ENCODE measurements at places on chromosomes 4 and X.

GRCh38 chr4:130985371-130985770 lies 1889.4 kb downstream of the C4orf33 start:
- no peak for DNase-seq

DNA sequence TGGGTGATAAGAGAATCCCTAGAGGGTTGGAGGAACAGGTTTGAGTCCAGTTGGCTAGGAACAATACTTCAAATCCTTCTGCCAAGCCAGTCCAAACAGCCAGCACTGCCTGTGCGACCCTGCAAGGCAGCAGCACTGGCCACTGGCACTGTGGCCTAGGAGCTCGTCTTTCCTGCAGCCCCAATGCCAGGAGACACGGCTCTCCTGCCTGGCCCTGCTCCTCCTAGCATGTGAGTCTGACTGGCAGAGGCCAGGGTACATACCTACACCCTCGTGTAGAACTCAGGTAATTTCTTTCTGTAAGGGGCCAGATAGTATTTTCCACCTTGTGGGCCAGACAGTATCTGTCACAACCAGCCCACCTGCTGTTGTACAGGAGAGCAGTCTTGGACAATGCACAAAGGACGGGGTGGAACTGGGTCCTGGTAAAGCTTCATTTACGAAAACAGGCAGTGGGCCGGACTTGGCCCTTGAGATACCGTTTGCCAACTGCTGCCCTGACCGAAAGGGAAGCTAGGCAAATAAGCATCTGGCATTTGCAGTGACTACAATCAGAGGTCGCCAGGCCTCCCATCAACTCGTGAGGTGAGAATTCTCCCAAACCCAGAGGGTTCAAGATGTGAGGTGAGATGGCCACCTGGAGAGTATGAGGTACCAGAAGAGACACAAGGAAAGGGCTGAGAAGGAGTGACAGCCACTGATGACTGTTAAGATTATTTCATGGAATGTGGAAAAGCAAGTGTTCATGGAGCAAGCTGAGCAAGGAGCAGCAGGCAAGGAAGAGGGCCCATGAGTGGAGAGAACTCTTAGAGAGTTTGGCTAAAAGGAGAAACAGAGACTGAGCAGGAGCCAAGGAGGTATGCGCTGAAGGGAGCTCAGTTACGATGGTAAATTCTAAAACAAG lies 29.8 kb upstream of the IRAK1 start:
- no peak for DNase-seq

DNA sequence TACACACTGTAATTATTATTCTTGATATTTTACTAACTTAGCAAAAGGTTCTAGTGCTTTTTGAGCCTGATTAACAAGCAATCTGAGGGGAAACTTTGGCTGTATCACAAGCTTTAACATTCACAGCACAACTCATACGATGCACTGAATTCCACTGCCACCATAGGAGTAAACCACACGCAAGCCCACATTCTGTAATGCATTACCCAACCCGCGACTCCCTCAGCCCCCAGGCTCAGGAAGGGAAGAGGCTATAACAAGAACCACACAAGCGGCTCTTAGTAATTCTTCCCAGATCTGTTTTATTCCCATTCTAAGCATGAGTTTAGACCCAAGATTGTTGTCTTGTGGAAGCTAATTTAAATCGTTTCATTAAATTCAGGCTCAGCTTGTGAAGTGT lies 138.5 kb upstream of the TBL1X start:
- no peak for DNase-seq

GRCh38 chr4:183657564-183657963 lies 1.4 kb downstream of the RWDD4 start:
- no peak for DNase-seq

- no peak for DNase-seq
Observed at GRCh38 chr4:147994491-147995385, 262.9 kb downstream of the ARHGAP10 start.

- DNase-seq = no peak
Observed at GRCh38 chr4:105137121-105137875, 9.4 kb upstream of the TET2 start.

DNA sequence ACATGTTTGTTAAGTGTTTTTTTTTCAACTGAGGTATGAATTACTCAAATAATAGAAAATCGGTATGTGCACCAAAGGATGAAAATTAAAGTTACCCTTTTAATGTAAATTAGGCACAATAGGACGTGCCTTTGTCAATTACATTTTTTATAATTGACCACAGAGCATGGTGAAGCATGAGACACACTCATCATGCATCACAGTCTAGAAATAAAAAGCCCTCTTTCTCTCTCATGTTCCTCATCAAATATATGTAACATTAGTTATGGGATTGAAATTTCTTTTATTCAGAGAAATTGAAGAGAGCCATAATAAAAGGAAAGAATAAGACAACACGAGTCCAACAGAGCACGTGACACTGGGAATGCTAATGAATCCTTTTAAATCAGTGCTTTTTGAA lies 3.5 kb downstream of the GNRHR start:
- no peak for DNase-seq

DNA sequence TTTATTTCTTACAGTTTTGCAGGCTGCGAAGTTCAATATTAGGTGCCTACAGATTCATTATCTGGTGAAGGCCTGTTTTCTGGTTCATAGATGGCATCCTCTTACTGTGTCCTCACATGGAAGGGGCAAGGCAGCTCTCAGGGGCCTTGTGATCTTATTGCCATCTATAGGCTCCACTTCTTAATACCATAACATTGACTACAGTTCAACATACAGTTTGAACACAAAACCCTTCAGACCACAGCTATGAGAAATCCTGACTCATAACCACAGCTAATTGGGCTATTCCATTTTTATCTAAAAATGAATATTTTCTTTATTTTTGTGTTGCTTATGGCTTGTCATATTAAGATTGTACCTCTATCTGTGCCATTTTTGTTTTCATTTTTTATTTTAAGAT lies 72.3 kb downstream of the STAG2 start:
- DNase-seq = no peak

DNA sequence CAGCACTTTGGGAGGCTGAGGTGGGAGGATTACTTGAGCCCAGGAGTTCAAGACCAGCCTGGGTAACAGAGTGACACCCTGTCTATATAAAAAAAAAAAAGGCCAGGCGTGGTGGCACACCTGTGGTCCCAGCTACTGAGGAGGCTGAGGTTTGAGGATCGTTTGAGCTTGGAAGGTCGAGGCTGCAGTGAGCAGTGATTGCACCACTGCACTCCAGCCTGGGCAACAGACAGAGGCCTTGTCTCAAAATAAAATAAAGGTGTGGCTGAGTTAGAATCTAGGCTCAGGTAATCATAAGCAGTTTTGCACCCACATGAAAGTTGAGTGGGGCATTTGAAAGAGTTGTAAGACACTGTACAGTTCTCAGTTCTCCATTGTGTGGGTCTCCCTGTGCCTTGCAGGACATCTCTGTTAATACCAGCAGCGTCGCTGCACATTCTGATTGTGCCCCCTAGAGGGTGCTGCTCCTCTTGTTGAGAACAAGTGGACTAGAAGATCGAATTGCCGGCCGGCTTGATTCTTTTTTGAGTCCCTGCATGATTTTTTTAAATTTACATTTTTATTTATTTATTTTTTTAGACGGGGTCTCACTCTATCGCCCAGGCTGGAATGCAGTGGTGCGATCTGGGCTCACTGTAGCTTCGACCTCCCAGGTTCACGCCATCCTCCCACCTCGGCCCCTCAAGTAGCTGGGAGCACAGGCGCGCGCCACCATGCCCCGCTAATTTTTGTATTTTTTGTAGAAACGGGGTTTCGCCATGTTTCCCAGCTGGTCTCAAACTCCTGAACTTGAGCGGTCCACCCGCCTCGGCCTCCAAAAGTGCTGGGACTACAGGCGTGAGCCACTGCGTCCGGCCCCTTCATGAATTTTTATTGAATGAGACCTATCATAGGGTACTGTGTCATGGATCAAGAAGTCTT lies 73.6 kb upstream of the RBMX start:
- DNase-seq = peak; percentile 38

DNA sequence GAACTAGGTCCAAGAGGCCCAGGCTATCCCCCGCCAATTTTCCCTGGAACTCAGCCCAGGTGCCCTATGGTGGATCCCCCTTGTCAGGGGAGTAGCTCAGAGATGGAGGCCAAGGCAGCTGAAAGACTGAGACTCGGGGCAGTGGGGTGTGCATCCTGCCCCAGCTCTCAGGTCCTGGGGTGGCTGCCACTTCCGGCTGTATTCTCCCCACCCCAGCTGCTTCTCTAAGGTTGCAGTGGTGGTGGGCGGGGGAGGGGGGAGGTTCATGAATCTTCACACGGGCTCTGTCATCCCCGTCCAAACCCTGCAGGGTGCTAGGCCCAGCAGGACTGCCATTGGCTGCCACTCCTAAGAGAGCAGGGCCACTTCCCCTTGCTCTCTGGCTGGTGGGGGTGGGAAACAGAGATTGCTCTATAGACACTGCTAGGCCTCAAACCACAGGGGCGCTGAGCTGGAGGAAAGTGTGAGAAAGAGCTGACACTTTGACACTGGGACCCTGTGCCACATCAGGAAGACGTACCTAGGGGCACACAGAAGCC lies 1.5 kb downstream of the SASH3 start:
- peak; percentile 62 for DNase-seq

GRCh38 chrX:129553619-129554288 lies 13.7 kb downstream of the OCRL start:
- no peak for DNase-seq

GRCh38 chrX:23373129-23373804 lies 38.6 kb downstream of the PTCHD1 start:
- DNase-seq = no peak

- no peak for DNase-seq
Observed at GRCh38 chr4:26719954-26720552, 136.2 kb downstream of the TBC1D19 start.

- DNase-seq = no peak
Observed at GRCh38 chr4:156442912-156443311, 489.2 kb upstream of the CTSO start.

- DNase-seq = no peak
Observed at GRCh38 chrX:79330022-79330421, 37.1 kb downstream of the ITM2A start.

GRCh38 chr4:36041340-36041739 lies 203.0 kb downstream of the ARAP2 start:
- no peak for DNase-seq

DNA sequence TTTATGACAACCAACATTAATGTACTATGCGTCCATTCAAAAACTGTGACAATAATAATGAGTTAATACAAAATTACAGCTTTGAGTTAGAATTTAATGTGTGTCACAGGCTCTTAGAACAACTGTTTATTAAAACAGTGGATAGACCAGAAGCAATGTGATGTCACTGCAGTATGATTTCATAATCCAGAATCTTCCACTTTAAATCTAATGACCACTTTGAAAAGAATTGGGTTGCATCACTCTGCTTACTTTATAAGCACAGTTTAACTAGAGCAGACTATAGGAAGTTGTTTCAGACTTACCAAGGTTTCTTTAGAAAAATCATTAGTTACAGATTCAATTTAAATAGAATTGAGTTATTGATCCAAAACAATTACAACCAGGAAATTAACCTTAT lies 758.5 kb downstream of the KCTD8 start:
- no peak for DNase-seq

DNA sequence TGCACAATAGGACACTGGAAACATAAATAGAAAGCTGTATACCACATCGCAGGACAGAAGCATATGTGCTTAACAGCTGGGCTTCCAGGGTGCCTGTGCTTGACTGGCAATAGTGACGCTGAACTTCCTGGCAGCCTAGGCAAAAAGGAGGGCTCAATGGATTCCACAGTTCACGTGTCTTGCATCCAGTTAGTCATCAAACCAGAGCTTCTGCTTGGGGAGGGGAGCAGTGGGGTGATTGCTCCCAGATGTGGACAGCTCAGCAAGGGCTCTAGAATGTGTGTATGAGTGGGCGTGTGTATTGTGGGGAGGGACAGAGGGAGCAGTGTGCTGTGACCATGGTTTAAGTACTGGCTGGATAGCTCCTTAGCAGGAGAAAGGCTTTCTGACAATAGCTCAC lies 2.3 kb downstream of the PRRG3 start:
- no peak for DNase-seq

GRCh38 chr4:111066887-111067286 lies 444.0 kb upstream of the PITX2 start:
- no peak for DNase-seq

GRCh38 chrX:135463937-135464336 lies 42.2 kb downstream of the SMIM10L2A start:
- DNase-seq = no peak

- DNase-seq = no peak
Observed at GRCh38 chrX:65528293-65528692, 6.3 kb downstream of the LAS1L start.

DNA sequence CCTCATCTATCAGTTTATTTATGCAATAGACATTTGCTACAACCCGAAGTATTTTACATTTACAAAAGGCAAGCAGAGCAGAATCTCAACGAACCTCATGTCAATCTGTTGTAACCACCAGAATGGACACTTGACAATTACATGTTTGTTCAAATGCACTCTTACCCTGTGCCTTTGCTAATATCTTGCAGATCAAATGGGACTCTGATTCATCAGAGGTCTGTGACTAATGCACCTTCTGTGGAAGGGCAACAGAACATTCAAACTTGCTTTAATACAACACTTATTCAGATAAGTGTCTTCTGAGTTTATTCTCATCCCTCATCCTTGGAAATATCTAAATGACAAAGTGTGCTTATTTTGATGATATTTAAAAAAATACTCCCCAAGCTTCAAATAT lies 644.7 kb upstream of the PCDH10 start:
- no peak for DNase-seq

- DNase-seq = no peak
Observed at GRCh38 chr4:159298502-159298901, 195.6 kb downstream of the RAPGEF2 start.

DNA sequence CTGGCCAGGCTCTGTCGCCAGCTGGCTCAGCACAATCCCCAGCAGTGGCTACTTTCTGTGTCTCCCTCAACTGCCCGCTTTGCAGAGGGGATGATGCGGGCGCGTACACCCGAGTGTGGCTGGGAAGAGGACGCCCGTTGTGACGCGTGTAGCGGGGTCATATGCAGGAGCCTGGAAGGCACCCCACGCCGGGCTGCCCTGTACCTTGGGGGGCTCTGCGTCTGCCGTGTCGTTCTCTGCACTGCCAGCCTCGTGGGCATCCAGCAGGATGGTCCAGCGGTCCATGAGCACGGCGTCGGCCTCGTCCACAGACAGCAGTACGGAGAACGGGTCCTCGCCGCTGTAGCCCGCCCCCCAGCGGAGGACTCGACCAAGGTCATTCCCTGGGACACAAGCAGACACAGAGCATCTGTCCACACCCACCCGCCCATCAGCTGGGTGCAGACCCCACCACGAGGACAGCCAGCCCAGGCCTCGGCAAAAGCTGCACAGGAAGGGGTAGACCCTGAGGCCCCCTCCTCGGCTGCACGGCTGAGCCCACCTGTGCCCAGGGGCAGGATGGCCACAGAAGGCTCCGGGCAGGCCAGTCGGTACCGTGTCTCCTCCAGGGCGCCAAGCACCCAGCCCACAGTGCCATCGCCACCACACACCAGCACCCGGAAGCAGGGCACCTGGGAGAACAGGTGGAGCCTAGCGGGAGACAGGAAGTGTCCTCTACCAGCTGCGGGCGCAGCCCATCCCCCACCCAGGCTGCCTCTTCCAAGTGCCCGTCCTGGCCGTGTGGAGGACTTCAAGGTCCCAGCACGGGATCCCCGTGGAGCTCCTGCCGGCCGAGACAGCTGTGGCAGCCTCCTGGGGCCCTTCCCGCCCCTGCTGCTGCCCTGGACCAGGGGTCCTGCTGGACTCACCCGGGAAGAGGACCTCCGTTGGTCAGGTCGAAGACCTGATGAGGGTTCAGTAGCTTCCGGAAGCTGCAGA lies 10.8 kb downstream of the DGKQ start:
- no peak for DNase-seq

- no peak for DNase-seq
Observed at GRCh38 chr4:185112104-185112503, 31.0 kb upstream of the SLC25A4 start.
